Activated T-cell treated with anti-CD3 and anti-CD28 coated beads, Interleukin-2, amount 50 U/mL, for 4 hours (primary cell): ENCODE measurements at places on chromosomes 6 and 20.
A peak's percentile ranks its signal among the peaks of the same experiment; 100 is the strongest.

DNA sequence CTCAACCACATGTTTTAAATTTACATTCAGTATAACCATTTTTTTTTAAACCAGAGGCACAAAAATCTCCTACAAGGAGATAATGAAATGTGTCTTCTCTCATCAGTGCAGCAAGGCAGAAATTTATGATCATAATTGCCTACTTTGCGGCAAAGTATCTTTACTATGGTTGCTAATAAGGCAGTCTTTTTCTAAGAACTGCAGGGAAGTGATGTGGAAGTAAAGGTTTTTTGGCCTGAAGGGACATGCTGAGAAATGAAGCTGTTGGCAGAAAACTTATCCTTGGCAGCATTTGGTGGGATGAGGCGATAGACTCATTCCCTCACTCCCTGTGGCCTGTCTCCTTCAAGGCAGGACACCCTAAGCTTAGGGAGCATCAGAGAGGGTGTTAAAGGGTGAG is 48.7 kb downstream of the SCGN start:
- DNase-seq, result no peak

GRCh38 chr20:50304501-50304856 is 113.8 kb downstream of the CEBPB start:
- DNase-seq, result no peak

DNA sequence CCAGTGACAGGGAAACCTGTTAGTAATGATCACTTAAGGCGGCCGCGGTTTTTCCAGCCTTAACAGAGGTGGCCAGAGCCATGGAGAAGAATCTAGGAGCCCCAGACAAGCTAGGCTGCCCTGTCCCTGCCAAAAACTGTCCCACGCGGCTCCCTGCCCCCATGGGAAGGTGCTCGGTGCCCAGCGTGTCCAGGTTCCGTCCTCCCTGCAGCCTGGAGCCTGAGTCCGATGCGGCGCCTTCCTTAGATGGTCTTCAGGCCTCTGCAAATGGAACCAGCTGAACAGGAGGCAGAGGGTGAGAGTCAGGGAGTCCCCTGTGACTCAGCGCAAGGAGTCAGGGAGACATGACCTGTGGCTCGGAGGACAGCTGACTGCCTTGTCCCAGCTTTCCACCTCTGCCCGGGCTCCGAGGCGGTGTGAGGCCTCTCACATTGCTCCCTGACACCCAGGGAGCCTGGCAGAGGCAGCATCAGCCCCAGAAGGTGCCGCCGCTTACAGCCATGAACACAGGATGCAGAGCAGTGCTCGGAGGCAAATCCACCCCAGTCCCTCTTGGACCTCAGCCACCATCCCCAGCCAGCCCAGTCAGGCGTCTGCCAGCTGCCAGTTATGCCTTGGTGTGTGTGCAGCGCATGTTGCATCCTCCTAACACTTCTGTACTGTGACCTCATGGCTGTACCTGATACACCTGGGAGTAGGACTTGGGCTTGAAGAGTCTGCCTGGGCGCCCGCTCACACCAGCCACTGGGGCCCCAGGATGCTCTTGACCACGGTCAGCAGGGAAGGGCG is 377.7 kb downstream of the CDH4 start:
- no peak for DNase-seq

DNA sequence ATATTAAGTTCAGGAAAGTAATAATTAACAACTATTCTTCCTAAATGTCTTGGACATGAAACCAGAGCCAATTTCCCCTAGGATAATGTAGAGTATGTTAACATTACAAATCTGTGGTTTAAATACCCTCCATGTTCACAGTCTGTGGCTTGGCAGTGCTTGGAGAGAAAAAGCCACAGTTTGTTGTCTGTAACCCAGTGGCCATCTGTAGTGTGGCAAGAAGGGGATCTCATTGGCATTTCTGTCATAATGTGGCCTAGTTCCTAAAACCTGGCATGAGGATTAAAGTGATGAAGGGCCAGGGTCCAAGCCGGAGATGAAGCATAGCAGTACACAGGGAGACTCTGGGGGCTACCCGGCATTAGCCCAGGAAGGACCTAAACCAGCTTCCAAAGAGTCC is 31.2 kb downstream of the SYNE1 start:
- DNase-seq, result no peak

DNA sequence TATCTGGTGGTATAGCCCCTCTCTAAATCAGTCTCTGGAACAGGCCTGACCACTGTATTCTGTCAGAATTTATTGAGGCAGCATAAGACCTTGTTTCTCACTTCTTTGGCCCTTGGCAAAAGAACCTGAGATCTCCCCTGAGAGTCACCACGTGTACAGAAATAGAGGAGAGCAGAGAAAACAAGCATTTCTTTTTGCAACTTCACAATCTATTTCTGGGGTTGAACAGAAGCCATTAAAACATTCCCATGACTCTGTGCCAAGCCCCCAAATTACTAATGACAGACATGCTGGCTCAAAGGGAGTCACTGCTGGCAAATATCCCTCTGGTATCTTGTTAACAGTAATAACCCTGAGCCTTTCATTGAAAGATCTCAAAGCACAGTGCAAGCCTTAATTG is 395.3 kb downstream of the MAFB start:
- DNase-seq, result no peak

DNA sequence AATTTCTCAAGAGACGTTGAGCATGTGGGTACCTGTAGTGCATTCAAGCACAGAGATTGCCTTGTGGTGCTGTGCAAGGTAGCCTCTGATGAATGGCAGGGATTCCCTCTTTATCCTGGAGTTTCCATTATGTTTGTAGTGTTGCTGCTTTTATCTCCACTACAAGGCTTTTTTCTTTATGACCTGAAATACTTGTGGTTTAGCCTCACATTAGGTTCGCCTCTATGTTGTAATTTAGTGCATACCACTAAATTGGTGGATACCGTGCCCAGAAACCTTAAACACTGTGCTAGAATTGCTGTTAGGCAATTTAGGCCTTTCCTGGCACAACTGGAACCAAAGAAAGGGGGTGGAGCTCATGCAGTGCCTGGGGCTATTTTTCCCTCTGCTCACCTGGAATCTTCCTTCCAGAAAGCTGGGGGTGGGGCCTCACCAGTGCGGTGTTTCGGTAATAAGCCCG is 76.8 kb downstream of the NCOA7 start:
- no peak for DNase-seq

DNA sequence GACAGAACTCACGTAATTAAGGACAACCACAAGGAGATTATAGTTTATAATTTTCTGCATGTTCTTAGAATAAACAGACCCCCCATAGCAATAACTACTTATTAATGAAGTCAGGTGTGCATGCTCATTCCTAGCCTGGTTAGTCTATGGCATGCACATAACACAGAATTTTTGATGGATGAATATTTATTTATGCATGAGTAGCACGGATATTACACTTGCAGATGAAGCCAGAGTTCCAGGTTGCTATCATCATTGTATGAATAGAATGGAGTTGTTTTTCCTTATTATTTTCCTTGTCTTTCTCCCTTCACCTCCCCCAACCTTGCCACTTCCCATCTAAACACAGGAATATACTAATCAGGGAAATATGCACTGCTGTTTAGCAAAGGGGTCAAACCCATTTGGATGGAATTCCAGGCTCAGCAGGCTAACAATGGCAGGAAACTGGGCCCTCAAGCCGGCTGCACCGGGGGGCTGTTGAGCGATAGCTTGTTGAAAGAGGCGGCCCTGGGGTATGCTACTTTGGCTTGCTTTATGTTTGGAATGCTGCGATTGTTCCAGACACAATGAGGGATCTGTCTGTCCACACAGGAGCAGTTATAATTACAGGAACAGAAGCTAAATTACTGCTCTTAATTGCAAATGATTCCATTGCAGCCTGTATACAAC is 112.6 kb downstream of the TMEM170B start:
- DNase-seq, result no peak

DNA sequence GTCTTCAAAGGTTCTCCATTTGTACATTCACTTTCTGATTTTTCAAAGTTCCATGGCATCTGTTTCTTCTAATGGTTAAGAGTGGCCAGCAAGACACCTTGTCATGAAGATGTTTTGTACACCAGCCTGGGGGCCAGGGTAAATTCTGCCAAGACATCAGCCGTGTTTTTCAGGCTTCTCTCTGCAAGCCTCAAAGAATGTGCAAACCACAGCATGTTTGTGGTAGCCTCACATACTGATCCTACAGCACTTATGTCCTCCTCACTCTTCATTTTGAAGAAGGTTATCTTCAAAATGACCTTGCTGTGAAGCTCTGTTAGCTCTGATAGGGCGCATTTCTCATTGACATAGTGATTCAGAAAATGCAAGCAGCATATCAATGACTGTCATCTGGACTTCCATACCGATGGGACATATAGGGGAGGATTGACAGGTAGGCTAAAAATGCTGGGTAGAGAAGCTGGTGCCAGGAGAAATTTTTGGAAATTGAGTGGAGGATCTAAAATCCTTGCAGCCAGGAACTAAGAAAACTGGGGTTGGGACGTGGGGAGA is 59.3 kb upstream of the SPTLC3 start:
- no peak for DNase-seq

GRCh38 chr6:56555438-56555872 is 87.2 kb downstream of the DST start:
- no peak for DNase-seq

GRCh38 chr6:157203312-157203744 is 120.0 kb downstream of the TMEM242 start:
- no peak for DNase-seq

GRCh38 chr6:46320505-46320904 is 149.7 kb upstream of the ENPP5 start:
- DNase-seq, result no peak

DNA sequence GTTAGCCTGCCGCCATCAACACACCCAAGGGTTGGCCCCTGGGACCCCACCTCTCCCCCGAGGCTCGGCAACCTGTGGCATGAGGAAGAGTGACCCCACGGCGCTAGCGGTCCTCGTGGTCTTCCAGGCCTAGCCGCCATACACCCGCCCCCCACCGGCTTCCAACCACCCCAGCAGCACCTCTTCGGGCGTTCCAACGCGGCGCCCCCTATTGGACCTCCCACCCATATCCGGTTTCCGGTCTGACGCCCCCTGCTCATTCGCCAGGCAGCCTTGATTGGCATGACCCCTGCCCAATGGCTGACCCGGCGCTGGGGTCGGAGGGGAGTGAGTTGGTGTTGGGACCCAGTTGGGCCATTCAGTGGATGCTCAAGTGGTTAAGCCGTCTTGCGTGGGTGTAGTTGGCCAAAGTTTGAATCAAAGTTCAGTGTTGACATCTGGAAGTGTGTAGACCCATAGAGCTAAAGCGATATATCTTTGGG is at the start of gene GNAS-AS1:
GNAS-AS1 (minus strand) TSS at position 210 of the 482 bp plus-strand sequence.
- DNase-seq, result peak; percentile 76

DNA sequence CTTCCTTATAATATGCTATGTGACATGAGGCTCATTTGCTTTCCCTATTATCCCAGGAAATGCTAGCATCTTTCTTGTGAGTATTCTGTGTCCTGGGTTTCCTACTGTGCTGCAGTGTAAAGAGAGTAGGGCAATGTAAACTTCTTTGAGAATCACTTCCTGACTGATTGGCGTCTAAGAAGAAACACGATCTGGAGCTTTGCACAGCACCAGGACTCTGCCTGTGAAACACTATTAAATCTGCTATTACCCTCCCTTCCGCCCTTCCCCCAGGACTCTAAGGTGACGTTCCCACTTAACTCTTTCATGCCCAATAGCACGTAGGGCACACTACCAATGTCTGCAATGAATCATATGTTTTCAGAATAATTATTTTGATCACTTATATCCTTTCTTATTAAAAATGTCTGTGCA is 607.3 kb upstream of the CITED2 start:
- no peak for DNase-seq

DNA sequence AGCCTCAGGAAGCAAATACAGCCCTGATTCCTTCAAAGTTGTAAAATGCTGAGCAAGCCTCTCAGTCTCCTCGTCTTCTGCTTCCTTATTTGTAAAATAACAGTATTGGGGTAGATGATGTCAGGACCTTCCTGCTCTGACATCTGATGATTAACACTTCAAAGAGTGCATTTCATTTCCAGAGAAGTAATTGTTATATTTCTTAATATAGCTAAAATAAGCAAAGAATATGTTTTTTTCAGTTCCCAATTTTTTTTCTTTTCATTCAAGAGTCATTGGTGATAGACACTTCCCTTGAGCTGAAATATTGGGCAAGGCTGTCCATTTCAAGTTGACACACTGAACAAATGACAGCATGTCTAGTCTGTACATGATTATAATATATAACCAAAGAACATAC is 53.4 kb downstream of the SLX4IP start:
- no peak for DNase-seq

DNA sequence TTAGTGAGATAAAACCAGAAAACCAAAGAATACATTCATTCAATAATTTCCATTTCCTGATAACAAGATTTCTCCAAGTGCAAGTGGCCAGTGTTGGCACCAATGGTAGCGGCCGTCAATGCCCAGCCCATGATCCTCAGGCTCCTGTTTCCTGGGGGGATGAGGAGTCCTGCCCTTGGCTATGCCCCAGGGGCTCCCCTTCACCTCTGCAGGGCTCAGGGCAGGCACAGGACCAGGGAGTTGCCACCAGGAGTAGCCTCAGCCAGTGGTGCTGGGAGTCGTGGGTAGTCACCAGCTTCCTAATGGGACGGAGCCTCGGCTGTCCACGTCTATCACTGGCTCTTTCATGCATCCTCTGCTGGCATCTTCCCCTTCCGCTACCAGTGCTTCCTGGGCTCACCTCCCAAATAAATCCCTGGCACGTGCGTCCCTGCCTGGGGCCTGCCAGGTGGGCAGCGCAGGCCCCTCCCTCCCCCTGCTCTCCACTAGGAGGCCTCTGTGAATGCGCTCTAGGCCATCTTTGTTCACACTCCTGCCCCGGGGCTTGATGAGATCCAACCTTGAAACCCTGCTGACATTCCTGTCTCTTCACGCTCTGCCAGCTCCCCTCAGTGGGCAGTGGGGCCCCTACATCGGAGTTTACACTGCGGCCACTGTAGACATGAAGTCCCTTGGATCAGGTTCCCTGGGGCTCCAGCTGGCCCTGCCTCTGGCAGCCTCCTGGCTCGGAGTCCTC is 215.7 kb downstream of the SYNDIG1 start:
- DNase-seq, result no peak

- DNase-seq, result no peak
Measured at GRCh38 chr20:53828088-53828681, 234.5 kb upstream of the ZNF217 start.

DNA sequence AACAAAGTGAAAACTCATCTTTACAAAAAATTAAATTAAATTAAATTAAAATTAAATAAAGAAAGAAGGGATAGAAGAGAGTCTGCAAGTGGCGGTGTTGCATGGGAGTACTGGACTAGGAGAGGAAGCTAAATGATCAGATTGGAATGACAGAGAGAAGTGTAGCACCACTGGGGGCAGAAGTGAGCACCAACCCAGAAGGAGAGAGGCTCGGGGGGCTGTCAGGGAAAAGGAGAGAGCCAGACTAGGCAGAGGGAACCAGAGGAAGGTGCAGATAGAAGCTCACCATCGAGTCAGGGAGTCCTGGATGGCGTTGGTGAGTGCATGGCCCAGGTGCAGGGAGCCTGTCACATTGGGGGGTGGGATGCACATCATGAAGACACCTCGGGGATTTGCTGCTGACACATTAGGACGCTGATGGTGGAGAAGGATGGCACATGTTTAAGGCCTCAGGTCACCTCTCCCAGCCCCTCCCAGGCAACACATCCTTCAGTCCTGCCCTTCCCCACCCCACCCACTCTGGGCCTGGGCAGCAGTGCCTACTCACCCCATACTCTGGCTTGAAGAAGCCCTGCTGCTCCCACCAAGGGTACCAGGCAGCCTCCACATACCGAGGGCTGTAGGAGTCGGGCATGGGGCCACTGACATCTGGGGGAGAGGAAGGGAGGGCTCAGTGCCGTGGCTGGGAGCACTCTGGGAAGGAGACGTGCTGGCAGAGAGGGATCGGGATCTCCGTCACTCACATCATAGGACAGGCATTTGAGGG is 4.0 kb downstream of the VARS1 start:
- no peak for DNase-seq

GRCh38 chr6:21846541-21847451 is 253.2 kb downstream of the SOX4 start:
- no peak for DNase-seq
